ENCODE measurements at places on chromosomes 6 and 20.
A peak's percentile ranks its signal among the peaks of the same experiment; 100 is the strongest.

GRCh38 chr6:53487080-53487479 lies 57.8 kb downstream of the GCLC start:
- DNase-seq, result no peak

DNA sequence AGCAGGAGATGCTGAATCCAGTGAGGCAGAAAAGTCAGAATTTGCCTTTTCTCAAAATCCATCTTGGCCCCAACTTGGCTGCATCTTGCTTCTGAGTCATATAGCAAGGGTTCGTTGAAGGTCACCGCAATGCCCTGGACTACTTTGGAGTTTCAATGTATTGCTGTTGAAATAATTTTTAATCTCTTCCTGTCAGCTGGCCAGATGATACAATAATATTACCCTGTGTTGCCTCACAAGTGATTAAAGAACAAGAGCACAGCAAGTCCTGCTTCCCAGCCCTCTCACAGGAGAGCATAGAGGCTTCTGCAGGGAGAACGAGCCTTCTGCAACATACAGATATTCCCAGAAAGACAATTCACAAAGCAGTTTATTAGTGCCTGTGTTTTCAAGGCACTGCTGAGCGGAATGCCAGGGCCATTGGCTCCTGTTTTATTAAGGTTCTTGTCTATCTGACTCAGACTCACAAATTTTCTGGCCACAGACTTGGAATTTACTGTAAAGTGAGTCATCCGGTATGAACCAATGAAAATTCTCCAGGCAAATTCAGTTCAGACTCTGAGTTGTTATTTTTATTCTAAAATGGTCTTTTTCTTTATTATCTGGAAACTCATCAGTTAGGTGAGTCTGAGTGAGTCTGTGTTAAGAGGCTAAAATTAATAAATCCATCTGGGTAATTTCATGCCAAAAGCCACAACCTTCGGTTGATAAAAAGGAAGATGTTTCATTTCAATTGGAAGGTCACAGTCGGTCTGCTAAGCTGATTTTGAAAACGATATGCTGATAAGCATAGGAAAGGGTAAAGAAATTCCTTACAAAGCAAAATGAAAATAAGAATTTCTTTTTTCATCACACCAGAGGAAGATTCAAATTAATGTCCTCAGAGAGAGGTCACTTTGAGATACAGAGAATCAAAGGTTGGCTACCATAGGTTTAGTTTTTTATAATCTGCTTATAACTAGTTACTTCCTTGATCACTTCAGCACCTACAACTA lies 289.4 kb upstream of the STXBP5 start:
- peak; percentile 67 for DNase-seq

DNA sequence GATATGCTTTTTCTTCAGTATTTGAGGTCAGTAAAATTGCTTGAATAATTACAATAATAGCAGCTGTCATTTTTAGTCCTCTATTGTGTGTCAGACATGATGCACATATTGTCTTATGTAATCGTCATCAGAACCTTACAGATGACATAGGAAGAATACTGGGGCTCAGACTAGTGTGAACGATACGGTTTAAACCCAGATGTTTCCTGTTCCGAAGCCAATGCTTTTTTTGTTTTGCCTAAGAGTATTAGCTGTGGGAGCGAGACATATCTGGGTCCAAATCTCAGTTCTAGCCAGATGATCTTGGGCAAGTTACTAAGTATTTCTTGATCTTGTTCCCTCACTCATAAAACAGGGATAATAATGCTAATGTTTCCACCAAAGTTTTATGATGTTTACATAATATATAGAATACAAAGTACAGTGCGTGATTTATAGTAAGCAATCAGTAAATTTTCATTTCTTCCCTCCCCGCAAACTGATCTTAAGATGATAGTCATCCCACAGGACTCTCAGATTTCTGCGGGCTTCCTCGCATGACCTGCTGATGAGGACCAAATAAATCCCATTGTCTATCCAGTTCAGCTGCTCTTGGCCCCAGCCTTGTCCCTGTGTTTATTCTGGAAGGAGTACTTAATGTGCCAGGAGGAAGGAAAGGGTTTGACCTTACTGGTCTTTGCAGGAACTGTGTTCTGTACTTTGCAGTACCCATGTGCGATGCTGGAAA lies 98.2 kb downstream of the CAP2 start:
- no peak for DNase-seq

DNA sequence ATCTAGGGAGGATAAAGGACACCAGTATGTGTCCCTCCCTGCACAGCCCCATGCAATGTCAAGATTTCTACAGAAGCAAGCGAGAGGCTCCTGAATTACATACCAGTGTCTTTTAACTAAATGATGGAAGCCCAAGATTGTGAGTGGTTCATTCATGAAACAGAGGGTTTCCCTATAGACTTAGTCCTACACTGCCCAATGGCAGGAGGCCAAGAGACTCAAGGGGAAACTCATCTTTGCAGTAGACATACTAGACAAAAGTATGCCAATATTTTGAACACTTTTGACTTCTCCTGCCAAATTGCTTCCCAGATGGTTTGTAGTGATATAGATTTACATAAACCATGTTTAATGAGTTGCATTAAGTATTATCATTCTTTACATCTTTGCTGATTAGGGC lies 557.2 kb upstream of the JAG1 start:
- DNase-seq, result no peak

DNA sequence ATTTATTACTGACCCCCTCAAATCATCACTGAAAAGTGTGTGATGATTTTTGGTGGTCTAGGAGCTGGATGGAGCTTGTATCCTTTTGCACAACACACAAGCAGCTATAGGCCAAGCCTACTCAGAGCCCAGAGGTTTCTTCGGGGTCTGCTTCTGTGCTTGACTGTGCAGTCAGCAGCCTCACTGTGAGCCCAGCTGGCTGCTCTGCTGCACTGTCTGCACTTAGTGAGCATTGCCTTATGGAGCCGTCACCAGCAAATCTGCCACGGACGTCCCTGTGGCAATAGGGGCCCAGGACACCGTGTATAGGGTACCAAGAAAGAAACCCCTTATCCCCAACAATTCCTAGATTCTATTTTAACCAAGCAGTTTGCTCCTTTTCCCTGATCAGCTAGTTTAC lies 38.6 kb upstream of the GMPR start:
- DNase-seq, result no peak

GRCh38 chr6:110897433-110897832 lies 22.8 kb downstream of the AMD1 start:
- no peak for DNase-seq

DNA sequence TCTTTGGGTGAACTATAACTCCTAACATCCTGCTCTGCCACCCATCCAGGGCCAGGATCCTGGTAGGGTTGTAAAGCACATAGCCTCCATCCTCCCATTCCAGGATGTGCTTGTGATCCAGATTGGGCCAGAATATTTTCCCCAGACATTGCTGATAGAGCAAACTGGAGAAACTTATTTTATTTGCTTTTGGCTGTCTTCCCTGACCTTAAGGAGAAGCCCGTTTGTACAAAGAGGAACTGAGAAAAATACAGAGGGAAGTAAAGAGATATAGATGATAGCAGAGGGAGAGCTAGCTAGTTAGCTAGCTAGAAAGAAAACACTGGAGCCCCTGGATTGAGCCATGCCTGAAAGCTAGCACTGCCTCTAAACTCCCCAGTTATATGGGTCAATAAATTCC lies 9.0 kb upstream of the HDAC2 start:
- DNase-seq, result no peak

- DNase-seq, result no peak
These were observed 61.4 kb upstream of the APCDD1L start for GRCh38 chr20:58576603-58576970.

GRCh38 chr6:52568320-52568719 lies 8.5 kb downstream of the TRAM2 start:
- DNase-seq, result no peak

- no peak for DNase-seq
These were observed 15.2 kb downstream of the NPEPL1 start for GRCh38 chr20:58707770-58708169.

- DNase-seq, result no peak
These were observed 35.8 kb upstream of the PHACTR3 start for GRCh38 chr20:59568509-59569024.

DNA sequence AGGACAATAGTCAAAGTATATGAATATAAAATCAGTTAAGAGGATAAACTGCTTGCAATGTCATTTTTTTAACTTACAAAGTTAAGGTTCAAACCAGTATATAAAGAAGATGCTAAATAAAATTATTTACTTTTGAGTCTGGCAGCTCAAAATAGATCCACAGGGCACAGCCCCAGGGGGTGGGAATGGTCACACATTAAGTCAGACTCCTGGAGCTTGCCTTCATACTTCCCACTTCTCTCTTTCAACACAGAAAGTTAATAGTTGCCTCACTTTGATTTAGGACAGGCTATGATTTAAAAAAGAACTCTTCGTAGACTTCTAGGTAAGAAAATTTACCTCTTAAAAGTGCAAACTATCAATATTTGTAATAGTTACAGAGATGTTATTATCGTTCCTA lies 158.3 kb upstream of the RUNX2 start:
- DNase-seq, result no peak

DNA sequence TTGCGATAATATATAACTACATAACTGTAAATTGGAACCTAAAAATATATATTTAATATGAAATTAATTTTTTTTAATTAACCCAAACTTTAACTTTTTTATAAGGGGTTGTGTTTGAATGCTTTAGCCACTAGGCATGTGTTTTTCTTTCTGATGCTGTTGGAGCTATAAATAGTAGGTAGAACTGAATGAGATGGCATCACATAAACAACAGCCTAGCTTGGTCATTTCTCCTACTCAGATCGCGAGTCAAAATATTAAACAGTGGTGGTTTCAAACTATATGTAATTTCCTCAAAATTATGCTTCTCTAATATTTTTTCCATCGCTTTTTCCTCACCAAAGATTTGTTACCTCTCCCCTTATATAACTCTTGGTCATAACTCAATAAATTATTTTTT lies 243.2 kb downstream of the ARID1B start:
- peak; percentile 63 for DNase-seq

- no peak for DNase-seq
These were observed 334.1 kb upstream of the KCNQ5 start for GRCh38 chr6:72287801-72288200.

- no peak for DNase-seq
These were observed 85.6 kb downstream of the AIG1 start for GRCh38 chr6:143146186-143146851.

GRCh38 chr6:165632194-165632593 lies 30.8 kb downstream of the PDE10A start:
- DNase-seq, result no peak

DNA sequence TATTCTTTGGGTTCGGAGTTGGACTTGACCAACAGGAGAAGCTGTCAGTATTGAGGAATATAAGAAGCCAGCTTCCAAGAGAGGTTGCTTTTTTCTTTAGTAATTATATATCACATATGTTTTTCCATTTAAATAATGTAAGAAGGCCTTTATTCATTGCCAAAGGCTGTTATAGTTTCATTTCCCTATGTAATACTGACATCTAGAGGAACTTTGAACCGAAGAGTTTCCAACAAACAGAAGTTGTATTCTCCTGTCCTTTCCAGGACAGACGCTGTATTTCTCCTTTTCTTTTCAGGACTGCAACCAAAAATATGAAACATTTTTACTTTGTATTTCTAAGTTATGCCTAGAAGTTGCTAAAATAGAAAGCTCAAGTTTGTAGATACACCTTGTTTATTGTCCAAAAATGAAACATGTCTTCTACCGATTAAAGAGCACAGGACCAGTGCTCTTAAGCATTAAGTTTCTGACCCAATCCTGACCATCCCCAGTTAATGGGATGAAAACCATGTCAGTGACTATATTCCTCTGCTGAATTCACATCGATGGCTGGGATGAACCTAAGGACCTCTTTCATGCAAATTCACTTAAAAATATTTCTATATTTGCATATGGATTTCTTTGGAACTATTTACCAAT lies 55.1 kb downstream of the MYLK4 start:
- no peak for DNase-seq

DNA sequence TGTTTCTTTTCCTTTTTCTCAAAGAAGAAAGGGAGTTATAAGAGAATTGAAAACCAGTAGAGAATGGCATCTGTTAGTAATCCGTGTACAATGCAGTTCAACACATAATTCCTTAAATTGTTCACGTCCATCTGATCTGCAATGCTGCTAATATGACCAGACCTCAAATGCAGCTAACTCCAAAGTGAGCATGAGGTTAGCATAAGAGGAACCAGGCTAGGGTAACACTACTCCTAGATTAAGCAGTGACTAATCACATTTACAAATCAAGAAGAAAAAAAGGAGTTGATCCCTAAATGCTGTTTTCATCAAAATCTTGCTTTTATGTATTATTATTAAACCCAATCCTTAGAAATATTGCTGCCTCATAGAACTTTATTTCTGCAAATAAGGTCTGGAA lies 432.7 kb upstream of the ARID1B start:
- no peak for DNase-seq

- no peak for DNase-seq
These were observed 70.1 kb upstream of the EMILIN3 start for GRCh38 chr20:41436679-41437078.

DNA sequence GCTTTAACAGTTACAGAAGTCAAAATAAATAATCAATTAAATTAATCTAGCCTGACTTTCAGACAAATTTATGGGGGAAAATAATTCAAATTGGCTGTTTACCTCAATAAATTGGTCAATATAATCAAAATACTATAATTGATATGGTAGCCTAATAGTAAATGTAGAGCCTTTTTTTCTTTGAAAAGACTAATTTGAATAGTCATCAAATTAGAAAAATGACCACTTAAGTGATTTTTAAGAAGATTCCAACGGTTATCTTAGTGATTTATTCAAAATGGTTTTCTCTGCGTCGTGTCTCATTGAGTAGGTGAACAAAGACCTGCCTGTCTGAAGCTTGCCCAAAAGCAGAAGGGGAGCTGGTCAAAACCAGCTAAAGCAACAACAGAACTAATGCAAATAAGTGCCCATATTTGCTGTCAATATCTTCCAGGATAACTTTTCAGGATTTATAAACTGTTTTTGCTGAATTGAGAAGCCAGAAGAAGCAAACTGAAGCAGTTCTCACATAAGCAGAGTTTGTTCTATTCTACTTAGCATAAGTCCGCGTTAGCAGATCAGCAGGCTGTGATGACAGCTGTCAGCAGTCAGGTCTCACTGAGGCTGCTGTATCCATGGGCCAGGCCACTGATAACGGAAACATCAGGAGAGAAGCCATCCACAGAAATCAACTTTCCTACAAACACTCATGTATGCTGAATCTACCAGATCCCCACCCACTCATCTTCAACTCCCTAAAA lies 7.0 kb downstream of the RCAN2 start:
- DNase-seq, result no peak

GRCh38 chr6:15475872-15476271 lies 187.0 kb downstream of the DTNBP1 start:
- DNase-seq, result no peak

GRCh38 chr20:41232973-41233926 lies 84.3 kb downstream of the ZHX3 start:
- DNase-seq, result peak; percentile 71

All from AG08396 (cell line).